ENCODE measurements at places on chromosomes 12 and 14.

DNA sequence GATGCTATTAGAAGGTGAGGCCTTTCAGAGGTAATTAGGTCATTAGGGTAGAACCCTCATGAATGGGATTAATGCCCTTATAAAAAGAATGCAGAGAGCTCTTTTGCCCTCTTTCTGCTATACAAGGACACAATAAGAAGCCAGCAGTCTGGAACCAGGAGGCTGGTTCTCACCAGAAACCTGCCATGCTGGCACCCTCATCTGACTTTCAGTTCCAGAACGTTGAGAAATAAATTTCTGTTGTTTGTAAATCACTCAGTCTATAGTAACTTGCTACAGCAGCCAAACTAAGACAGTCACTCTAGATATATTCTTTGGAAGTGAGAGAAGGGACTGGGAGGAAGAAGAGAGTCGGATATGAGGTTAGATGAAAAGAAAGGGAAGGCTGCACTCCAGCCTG, 125.0 kb upstream of the MYF6 start:
- H3K4me1 ChIP-seq: no peaks in the 10 kb centered on the region
- H3K27me3 ChIP-seq: no peaks in the 10 kb centered on the region
- no peak for DNase-seq
- no peak overlapping the region for H3K4me3 ChIP-seq
- H3K27ac ChIP-seq: no peak overlapping the region
- H3K36me3 ChIP-seq: no peaks in the 10 kb centered on the region

DNA sequence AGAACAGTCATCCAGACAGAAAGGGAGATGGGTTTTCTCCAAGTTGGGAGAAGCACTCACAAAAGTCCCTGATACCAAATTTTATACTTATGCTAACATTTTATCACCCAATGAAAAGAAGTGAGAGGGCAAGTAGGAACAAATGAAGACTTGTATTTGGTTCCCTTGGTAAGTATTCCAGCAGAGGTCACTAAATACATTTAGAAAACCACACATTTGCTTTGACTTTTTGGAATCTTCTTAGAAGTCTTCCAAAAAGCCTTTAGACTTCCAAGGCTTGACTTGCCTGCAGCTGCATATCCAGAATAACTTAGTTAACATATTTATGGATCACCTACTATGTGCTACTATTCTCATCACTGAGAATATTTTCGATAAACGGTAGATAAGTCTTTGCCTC, 3.1 kb upstream of the GYS2 start:
- H3K36me3 ChIP-seq: no peaks in the 10 kb centered on the region
- no peak overlapping the region for H3K27ac ChIP-seq
- no peak for DNase-seq
- no peaks in the 10 kb centered on the region for H3K4me1 ChIP-seq
- no peaks in the 10 kb centered on the region for H3K27me3 ChIP-seq
- H3K4me3 ChIP-seq: no peak overlapping the region

DNA sequence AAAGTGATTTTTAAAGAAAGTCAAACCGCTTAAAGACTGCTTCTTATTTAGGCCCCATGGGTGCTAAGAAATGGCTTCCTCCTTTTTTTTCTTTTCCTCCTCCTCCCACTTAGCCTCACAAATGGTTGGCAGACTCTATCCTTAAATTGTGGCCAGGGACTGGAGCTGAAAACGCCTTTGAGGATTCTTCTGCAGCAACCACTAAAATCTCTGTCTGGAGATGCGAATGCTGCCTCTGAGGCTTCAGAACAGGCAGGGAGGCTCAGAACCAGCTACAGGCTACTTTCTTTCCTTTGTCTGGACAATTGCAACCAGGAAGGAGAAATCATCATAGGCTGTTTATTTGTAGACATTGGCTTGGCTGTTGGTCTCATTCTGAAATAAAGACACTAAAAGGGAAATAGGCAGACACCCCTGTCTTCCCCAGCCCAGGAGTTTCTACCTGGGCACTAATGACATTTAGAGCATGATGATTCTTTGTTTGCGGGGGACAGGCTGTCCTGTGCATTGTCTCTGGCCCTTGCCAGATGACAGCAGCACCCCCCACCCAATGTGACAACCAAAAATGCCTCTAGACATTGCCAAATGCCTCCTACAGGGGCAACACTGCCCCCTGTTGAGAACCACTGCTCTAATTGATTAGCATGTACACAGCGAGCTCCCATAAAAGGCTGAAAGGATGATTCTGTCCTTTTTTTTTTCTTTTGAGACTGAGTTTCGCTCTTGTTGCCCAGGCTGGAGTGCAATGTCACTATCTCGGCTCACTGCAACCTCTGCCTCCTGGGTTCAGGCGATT, 50.3 kb downstream of the MAP1LC3B2 start:
- DNase-seq: no peak
- H3K4me1 ChIP-seq: no peaks in the 10 kb centered on the region
- H3K27ac ChIP-seq: no peak overlapping the region
- no peaks in the 10 kb centered on the region for H3K27me3 ChIP-seq
- H3K36me3 ChIP-seq: no peaks in the 10 kb centered on the region
- no peak overlapping the region for H3K4me3 ChIP-seq

GRCh38 chr14:98167275-98167674, 1104.7 kb downstream of the BCL11B start:
- H3K4me3 ChIP-seq: no peak overlapping the region
- DNase-seq: no peak
- H3K36me3 ChIP-seq: no peaks in the 10 kb centered on the region
- peaks cover 4% of the 10 kb centered on the region for H3K27me3 ChIP-seq

DNA sequence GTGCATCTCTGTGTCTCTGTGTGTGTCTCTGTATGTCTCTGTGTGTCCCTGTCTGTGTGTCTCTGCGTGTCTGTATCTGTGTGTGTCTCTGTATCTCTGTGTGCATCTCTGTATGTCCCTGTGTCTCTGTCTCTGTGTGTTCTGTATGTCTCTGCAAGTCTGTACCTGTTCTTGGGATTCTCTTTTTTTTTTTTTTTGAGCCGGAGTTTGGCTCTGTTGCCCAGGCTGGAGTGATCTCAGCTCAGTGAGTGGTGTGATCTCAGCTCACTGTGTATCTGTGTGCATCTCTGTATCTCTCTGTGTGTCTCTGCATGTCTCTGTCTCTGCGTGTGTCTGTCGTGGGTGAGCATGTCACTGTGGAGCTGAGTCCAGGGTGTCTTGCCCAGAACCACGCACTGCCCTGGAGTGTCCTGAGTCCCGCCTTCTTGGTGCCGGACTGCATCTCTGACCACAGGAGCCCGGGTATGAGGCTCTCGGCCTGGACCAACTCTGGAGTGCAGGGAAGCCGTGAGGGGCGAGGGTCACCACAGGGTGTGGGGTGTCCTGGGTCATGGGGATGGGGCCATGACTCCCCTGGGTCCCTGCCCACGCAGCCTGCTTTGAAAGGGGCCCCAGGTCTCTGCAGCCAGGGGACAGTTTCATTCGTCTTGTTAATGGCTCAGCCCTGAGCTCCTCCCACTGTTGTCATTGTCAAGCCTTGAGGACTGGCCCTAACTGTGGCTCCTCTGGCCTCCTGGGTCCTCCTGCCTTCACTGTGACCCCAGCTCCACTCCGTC, 11.8 kb downstream of the MYL2 start:
- no peaks in the 10 kb centered on the region for H3K36me3 ChIP-seq
- H3K4me3 ChIP-seq: no peak overlapping the region

GRCh38 chr12:27709212-27709931, 1.3 kb upstream of the MRPS35 start:
- no peak for DNase-seq
- H3K4me1 ChIP-seq: no peaks in the 10 kb centered on the region
- H3K4me3 ChIP-seq: peak overlapping the region; percentile 95
- H3K36me3 ChIP-seq: no peaks in the 10 kb centered on the region
- no peaks in the 10 kb centered on the region for H3K27me3 ChIP-seq
- H3K27ac ChIP-seq: peak overlapping the region; percentile 85

DNA sequence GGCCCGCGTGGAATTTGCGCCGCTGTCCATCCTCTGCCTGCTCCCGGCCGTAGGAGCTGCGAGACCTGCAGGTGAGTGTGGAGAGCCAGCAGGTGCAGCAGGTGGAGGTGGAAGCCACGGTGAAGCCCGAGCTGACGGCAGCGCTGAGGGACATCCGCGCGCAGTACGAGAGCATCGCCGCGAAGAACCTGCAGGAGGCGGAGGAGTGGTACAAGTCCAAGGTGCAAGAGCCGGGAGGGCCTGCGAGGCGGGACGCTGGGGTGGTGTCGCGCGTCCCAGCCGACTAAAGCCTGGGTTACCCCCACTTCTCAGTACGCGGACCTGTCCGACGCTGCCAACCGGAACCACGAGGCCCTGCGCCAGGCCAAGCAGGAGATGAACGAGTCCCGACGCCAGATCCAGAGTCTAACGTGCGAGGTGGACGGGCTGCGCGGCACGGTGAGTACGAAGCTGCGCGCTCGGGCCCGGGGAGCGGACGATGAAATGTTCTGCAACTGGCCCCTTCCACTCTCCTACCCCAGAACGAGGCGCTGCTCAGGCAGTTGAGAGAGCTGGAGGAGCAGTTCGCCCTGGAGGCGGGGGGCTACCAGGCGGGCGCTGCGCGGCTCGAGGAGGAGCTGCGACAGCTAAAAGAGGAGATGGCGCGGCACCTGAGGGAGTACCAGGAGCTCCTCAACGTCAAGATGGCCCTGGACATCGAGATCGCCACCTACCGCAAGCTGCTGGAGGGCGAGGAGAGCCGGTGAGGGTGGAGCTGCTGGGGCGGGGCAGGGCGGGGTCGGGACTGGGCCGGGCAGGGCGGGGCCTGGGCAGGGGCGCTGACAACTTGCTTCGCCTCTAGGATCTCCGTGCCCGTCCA, 2.1 kb downstream of the PRPH start:
- no peaks in the 10 kb centered on the region for H3K36me3 ChIP-seq
- H3K27me3 ChIP-seq: no peaks in the 10 kb centered on the region
- H3K27ac ChIP-seq: no peak overlapping the region
- no peak for DNase-seq
- no peak overlapping the region for H3K4me3 ChIP-seq

DNA sequence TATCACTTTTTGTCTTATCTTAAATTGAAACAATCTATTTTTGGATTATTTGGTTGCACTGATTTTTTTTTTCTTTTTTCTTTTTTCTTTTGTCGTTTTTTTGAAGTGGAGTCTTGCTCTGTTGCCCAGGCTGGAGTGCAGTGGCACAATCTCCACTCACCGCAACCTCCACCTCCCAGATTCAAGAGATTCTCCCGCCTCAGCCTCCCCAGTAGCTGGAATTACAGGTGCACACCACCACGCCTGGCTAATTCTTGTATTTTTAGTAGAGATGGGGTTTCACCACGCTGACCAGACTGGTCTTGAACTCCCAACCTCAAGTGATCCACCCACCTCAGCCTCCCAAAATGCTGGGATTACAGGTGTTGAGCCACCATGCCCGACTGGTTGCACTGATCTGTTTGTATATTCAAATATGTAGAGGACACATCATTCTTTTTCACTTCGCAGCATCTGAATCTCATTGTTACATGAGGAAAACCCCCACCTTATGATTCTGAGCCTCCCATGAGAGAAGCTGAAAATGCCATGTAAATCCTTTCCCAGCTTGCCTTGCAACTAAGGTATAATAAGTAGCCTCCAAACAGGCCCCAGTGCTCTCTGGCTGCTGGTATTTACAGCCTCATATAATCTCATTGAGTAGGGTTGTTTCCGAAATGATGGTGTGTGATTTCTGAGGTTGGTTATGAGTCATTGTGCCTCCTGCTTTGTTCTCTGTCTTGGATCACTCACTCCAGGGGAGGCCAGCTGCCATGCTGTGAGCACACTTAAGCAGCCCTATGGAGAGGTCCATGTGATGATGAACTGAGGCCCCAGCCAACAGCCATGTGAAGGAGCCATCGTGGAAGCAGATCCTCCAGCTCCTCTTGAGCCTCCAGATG, 5.2 kb upstream of the HSP90B1 start:
- no peaks in the 10 kb centered on the region for H3K36me3 ChIP-seq
- peaks cover 34% of the 10 kb centered on the region for H3K4me1 ChIP-seq
- no peak overlapping the region for H3K4me3 ChIP-seq
- no peak for DNase-seq

DNA sequence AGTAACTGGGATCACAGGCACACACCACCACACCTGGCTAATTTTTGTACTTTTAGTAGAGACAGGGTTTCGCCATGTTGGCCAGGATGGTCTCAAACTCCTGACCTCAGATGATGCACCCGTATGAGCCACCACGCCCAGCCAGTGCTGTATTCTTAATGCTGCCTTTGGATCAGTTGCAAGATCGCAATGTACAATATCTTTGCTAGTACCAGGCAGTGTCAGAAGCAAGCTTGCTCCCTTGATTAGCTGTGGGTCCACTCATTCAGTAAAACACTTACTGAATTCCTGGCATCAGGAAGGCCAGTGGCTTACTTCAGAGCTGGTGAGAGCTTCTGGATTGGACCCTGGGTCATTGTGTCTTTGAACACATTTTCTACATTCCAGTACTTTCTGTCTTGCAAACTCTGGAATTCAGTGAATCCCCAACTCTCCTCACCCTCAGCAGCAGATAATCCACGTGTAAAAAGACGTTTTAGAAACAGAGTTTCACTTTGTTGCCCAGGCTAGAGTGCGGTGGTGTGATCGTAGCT, 1183.7 kb downstream of the AACS start:
- H3K36me3 ChIP-seq: no peaks in the 10 kb centered on the region
- no peak overlapping the region for H3K27ac ChIP-seq
- no peak for DNase-seq
- no peaks in the 10 kb centered on the region for H3K4me1 ChIP-seq

DNA sequence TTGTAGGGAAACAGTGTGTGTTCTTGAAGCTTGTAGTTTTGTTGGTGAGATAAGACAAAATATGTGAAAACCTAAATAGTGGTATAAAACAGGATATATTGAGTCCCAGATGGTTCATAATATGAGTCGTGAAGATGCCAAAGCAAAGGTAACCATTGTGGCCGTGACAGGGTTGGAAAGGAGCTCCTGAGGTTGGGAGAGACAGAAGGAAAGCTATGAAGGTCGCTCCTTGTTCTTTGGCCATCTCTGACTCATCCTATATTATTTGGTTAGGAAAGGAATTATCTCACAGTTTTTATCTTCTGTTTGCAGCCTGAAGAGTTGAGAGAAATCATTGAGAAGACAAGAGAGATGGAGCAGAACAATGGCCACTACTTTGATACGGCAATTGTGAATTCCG, 27.1 kb downstream of the ATP6V1D start:
- no peak overlapping the region for H3K27ac ChIP-seq
- H3K4me3 ChIP-seq: no peak overlapping the region
- no peak for DNase-seq

GRCh38 chr12:81987371-81987770, 228.2 kb upstream of the PPFIA2 start:
- DNase-seq: no peak
- H3K4me1 ChIP-seq: no peaks in the 10 kb centered on the region
- H3K36me3 ChIP-seq: no peaks in the 10 kb centered on the region
- no peak overlapping the region for H3K4me3 ChIP-seq
- H3K27ac ChIP-seq: no peak overlapping the region

DNA sequence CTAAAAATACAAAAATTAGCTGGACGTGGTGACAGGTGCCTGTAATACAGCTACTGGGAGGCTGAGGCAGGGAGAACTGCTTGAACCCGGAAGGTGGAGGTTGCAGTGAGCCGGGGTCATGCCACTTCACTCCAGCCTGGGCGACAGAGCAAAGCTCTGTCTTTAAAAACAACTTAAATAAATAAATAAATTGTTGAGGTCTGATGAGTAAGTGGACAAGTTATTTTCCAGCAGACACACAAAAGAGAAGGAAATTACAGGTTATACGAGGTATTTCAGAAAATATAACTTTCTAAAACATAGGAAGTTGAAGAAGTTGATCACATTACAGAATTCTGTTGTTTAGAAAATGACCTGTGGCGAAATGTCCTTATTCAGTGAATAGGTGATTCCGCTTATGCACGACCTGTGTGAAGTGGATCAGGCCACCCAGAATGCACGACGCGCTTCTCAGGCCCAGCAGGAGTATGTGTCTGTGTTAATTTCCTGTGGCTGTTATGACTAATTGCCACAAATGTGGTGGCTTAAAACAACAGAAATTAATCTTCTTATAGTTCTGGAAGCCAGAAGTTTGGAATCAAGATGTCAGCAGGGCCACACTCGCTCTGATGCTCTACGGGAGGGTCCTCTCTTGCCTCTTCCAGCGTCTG, 38.1 kb downstream of the P2RX7 start:
- H3K4me1 ChIP-seq: no peaks in the 10 kb centered on the region
- H3K27me3 ChIP-seq: no peaks in the 10 kb centered on the region
- DNase-seq: no peak
- H3K4me3 ChIP-seq: no peak overlapping the region

Data from tibial artery (tissue), 4 donors.